Right renal cortex interstitium (tissue), 3 donors: ENCODE measurements at places on chromosomes 16 and 17. TPM values are rescaled to one million over a fixed set of nuclear protein-coding genes. Genes with fewer than 3 reads are reported as not detected.

The PPM1E gene
- 4.0 TPM for polyA plus RNA-seq

DNA sequence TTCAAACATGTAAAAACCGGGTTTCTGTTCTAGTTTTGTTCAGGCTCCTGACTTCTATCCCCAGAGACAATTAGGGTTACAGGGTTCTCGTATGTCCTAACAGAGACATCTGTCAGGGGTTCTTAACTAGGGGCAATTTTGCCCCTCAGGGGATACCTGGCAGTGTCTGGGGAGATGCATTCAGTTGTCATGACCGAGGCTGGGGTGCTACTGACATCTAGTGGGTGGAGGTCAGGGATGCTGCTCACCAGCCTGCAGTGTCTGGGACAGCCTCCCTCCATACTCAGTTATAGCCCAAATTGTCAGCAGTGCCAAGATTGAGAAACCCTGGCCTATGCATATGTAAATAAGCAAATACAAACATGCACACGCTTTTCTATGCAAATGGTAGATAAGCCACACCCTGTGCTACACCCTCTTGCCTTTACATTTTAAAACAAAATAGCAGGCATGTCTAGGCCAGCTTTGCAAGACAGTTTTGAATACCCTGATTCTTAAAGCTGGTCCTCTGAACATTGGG, 37.4 kb downstream of the CLEC16A start:
- no peak for DNase-seq

The DHRS11 gene
- 27.7 TPM for polyA plus RNA-seq

DNA sequence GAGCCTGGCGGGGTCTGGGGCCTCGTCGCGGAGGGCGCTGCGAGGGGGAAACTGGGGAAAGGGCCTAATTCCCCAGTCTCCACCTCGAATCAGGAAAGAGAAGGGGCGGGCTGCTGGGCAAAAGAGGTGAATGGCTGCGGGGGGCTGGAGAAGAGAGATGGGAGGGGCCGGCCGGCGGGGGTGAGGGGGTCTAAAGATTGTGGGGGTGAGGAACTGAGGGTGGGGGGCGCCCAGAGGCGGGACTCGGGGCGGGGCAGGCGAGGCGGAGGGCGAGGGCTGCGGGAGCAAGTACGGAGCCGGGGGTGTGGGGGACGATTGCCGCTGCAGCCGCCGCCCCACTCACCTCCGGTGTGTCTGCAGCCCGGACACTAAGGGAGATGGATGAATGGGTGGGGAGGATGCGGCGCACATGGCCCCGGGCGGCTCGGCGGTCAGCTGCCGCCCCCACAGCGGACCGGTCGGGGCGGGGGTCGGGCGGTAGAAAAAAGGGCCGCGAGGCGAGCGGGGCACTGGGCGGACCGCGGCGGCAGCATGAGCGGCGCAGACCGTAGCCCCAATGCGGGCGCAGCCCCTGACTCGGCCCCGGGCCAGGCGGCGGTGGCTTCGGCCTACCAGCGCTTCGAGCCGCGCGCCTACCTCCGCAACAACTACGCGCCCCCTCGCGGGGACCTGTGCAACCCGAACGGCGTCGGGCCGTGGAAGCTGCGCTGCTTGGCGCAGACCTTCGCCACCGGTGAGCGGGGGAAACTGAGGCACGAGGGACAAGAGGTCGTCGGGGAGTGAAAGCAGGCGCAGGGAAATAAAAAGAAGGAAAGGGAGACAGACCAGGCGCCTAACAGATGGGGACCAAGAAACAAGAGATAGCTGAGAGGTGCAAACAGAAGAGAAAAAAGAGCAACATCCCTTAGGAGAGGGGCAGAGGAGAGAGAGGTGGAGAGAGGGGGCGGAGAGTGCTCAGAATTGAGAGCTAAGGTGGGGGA, at the start of gene PNMT:
Gene PNMT, plus strand, starts transcription at position 509 of the 980 bp plus-strand sequence. Its CDS starts 23 bp downstream, at position 532.
- DNase-seq, result no peak

DNA sequence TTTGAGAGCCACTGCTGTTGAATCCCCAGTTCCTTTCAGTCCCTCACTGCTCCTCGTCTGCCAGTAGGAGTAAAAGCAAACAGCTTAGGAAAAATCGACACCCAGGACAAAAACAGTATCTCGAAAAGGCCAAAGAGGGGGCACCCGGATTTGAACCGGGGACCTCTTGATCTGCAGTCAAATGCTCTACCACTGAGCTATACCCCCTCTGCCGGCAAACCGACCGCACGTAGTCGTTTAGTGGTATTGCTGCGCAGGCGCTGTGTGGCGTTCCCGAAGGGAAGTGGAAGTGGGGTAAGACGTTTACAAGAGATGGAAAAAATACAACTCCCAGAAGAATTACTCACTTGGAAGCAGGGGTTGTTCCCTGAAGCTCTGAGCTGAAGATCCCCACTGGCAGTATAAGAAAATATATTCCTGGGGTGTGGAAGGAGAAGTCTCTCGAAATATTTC, 2.2 kb upstream of the PLXDC1 start:
- peak; percentile 90 for DNase-seq

- no peak for DNase-seq
These were observed 144.1 kb upstream of the HLF start for GRCh38 chr17:55120651-55121050.

DNA sequence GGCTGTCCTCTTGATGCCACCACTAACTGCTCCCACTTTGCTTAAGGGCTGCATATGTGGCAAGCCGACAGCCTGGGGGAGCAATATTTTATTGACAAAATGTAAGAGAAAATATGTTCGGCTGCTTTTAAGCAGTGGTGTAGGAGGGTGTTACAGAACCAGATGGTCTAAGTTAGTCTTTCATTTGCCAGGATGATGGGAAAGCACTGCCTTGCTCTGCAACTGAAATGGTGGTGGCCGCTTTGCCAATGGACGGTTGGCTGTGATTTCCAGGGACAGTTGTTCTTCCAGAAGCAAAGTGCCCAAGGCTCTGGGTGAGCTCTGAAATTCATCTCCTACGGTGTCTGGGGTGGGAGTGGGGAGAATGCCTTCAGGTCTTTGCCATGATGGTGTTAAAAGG, 469.3 kb downstream of the TOX3 start:
- DNase-seq, result no peak

The TUBB3 gene
- 6.4 TPM for polyA plus RNA-seq

DNA sequence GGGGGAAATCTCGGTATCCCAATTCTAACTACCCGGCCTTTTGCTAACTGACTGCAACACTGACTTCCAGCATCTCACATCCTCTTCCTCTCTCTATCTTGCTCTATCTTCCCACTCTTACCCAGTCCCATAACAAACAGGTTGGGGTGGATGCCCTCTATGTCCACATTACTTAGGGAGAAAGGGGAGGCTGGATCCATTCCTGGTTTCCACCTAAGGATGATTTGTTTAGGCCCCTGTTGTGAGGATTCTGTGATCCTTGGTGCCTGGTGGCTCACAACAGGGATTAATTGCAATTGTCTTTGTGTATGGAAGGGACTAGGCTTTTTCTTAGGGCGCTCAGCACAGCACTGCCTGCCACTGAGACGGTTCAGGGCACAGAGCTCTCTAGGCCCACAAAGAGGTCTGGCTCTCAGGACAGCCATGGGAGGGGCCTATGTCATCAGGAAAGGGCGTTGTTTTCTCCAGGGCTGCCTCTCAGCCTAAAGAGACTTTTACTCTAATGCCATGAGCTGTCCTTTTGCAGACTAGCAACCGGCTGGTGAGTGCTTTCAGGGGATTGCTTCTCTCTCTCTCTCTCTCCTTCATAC, 612.1 kb upstream of the SALL1 start:
- DNase-seq, result no peak

DNA sequence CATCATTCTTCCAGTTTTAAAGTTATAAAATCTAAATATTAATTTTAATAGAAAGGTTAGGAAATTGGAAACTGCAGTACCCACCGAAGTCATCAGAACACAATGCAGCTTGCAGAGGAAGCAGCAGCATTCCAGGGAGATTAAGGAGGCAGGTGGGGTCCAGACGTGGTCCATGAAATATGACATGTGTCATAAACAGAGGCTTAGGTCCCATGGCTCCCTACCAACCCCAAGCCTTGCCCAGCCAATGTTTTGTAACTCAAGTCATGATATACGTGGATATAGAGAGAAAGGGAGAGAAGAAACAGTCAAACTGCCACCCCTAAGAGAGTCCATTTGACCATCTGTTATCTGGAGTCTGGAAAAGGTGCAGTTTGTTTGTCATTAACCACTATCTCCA, 670.0 kb downstream of the TOX3 start:
- no peak for DNase-seq

The TPSAB1 gene
- not detected for polyA plus RNA-seq

The GPR142 gene
- not detected for polyA plus RNA-seq

DNA sequence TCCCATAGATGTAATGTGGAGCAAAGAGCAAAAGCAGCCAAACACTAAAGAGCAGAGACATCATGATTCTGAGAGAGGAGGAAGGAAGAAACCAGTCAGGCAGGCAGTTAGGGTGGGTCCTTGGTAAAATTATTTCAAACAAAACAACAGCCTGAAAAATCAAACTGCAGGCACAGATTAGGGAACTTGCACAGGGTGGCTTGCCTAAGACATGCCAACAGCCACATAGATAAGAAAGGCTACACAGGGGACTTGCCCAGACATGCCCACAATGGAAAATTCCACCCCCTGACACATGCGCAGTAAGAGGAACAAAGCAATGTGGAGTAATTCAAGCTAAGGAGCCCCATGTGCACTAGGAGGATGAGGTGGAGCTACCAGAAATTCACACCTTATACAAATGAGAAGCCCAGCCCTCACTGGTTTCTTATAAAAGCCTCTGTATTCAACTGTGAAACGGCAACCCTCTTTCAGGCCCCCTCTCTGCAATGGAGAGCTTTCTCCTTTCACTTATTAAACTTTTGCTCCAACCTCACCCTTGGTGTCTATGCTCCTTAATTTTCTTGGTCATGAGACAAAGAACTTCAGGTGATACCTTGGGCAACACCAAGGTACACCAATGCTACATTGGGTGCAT, 7.3 kb upstream of the GAS7 start:
- no peak for DNase-seq

DNA sequence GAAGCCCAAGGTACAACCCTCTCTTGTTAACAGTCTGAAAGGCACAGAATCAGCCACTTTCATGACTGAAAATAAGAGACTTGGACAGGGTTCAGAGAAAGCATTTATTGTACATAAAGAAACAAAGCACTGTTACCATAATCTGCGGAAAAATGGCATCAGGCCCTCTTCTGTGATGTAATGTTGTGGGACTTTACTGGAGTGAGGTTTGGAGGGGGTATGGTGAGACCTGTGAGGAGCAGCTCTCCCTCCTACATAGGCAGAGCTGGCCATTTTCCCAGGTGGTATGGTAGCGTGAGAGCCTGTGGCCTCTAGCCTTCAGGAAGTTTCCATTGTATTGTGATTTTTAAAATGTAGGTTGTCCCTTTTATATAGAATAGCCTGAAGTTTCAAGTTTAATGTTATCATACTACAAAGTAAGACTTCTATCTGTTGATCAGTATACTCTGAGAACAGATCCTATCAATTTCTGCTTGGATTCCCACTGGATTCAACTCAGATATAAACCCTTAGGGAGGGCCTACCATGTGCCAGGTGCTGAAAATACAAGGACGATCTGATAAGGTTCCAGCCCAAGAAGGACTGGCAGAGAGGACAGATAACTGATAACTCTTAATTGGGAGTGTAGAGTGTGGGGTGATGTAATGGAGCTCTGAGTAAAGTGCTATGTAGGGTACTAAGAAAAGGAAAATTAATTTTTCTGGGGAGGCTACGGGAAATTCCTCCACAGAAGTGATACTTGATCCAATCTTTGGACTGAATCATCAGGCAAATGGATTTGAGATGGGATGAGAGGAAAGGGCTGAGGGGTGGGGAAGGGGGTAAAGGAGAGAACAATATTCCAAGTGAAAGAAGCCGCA, 4.1 kb upstream of the YPEL2 start:
- DNase-seq, result no peak

GRCh38 chr16:88393034-88393433, 10.3 kb downstream of the ZNF469 start:
- DNase-seq, result no peak

The INCA1 gene
- polyA plus RNA-seq, result 7.8 TPM

- DNase-seq, result peak; percentile 76
These were observed 11.0 kb downstream of the HEXIM2 start for GRCh38 chr17:45172541-45173286.

- DNase-seq, result no peak
These were observed 37.3 kb upstream of the ICAM2 start for GRCh38 chr17:64057701-64058263.

- no peak for DNase-seq
These were observed 89.3 kb downstream of the SMG6 start for GRCh38 chr17:2214047-2214928.

The KRT32 gene
- polyA plus RNA-seq, result not detected

GRCh38 chr17:17497065-17497844, 1.1 kb upstream of the RASD1 start:
- DNase-seq, result no peak

- DNase-seq, result no peak
These were observed 72.9 kb upstream of the ZNF469 start for GRCh38 chr16:88309908-88310265.

- no peak for DNase-seq
These were observed 66.5 kb downstream of the IGF2BP1 start for GRCh38 chr17:49063652-49064051.

The NUBP2 gene
- polyA plus RNA-seq, result 31.5 TPM

GRCh38 chr17:36849871-36850348, 87.4 kb upstream of the LHX1 start:
- DNase-seq, result no peak

DNA sequence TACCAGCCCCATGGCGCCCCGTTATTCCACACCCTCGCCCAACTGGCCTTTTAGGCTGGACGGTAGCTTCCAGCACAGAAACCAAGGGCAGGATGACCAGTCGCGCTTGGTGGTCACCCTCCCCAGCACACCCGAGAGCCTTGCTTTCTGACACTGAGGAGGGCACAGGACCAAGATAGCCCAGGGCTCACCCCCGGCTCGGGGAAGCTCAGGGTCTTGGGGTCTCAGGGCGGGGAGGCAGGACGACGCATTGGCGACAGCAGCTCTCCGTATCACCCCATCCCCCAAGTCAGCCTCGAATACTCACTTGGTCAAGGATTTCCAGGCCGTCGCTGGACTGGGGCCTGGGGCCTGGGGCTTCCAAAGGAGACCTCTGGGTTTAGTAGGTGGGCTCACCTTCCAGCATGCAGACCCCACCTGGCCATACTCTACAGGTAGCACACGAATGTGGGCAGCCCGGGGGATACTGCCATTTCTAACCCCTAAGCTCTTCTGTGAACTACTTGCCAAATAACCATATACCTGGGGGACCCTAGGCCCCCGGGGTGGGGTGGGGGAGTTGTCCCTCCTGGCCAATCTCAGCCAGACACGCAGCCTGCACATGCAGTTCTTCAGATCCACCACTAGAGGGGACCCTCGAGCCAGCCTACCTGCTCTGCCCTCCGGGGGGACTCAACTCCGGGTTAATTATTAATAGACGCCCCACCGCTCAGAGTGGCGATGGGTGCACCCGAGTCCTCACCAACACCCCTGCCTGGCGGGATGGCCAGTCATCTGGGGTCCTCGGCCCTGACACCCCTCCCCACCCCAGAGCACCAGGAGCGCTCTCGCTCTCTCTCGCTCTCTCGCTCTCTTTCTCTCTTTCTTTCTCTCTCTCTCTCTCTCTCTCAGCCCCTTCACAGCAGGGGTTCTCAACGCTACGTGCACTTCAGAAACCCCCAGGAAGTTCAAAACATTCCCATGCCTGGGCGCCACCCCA, 30.0 kb downstream of the TBC1D16 start:
- DNase-seq, result no peak

The TPSB2 gene
- polyA plus RNA-seq, result not detected
